ENCODE measurements at places on chromosomes 16 and 17. TPM values are rescaled to one million over a fixed set of nuclear protein-coding genes. Genes with fewer than 3 reads are reported as not detected.

Gene MRPL58
- total RNA-seq: 25.7 TPM

Gene GFOD2
- total RNA-seq: 18.6 TPM

Gene FBXW10
- total RNA-seq: 0.55 TPM

Gene ZSCAN10
- not detected for total RNA-seq

Gene TNFRSF13B
- total RNA-seq: 0.61 TPM

Gene NPIPB8
- total RNA-seq: 0.38 TPM

Gene CAVIN1
- total RNA-seq: 285 TPM

Gene C16orf54
- 3.3 TPM for total RNA-seq

Gene HBA2
- total RNA-seq: 142 TPM

Gene FSCN2
- total RNA-seq: 3.4 TPM

Gene PERCC1
- not detected for total RNA-seq

Gene GPR139
- total RNA-seq: not detected

Gene ADAM11
- total RNA-seq: 0.13 TPM

Gene GALR2
- total RNA-seq: 0.23 TPM

Gene MAP1LC3B
- 75.9 TPM for total RNA-seq

Gene FN3K
- total RNA-seq: 28.1 TPM

Gene RMI2
- 9.6 TPM for total RNA-seq

Gene CDRT15L2
- total RNA-seq: not detected

Gene FNDC8
- not detected for total RNA-seq

Gene KLHL10
- total RNA-seq: not detected

Gene OTOP2
- total RNA-seq: not detected

Gene KRT20
- not detected for total RNA-seq
